Stimulated activated CD8-positive, alpha-beta memory T cell treated with anti-CD3 and anti-CD28 coated beads, Interleukin-7, amount 100 ng/mL, for 1 hour (primary cell): ENCODE measurements at places on chromosomes 2 and 18.

DNA sequence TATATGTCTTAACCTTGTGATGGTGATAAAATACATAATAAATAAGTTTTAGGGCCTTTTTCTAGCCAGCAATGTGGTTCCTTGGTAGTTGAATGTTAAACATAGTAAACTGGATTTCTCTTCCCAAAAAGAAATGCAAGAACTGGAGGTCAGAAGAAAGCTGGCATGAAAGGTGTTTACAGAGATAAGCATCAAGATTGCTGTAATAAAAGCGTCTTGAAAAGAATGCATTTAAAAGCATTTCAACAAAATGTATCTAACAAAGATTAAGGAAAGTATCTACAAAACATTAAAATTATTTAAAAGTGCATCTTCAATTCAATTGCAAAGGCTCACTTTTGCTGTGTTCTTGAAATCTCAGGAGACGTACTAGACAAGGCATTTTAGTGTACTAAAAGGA lies 419.0 kb downstream of the ERBB4 start:
- no peak for DNase-seq

- no peak for DNase-seq
Measured at GRCh38 chr2:10371441-10372196, 68.9 kb downstream of the HPCAL1 start.

GRCh38 chr18:25055076-25055475 lies 296.9 kb downstream of the ZNF521 start:
- no peak for DNase-seq

- no peak for DNase-seq
Measured at GRCh38 chr18:45958730-45959129, 8.4 kb downstream of the EPG5 start.

DNA sequence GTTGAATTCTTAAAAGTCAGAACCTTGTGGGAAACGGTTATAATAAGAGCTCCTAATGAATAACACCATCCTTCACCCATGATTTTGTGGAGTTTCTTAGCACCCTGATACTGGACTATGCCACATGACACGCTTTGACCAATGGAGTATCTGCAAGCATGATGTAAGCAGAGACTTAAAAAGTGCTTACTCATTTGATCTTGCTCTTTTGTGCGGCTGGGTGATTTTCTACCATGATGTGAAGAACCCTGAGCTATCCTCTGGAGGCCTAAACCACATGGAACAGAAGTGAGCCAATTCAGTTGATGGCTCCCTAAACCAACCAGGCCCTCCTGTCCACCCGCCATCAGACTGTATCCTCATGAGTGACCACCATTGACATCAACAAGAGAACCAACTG lies 70.9 kb downstream of the TCF4 start:
- no peak for DNase-seq

DNA sequence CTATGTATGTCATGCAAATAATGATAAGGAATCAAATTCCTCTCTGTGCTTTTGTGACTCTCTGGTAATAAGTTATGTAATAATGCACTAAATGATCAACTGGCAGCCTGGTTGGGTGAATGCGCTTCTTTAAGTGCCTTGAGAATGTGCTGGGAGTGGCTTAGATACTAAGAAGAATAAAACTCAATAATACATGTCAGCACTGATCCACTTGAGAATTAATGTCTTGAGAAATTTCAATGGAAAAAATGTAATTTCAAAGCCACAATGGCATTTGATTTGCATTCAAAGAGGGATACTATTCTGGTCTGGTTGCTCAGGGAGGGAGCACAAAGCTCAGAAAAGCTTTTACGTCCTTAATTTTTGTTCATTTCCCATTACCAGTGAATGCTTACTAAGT lies 137.7 kb upstream of the MMADHC start:
- DNase-seq, result no peak

DNA sequence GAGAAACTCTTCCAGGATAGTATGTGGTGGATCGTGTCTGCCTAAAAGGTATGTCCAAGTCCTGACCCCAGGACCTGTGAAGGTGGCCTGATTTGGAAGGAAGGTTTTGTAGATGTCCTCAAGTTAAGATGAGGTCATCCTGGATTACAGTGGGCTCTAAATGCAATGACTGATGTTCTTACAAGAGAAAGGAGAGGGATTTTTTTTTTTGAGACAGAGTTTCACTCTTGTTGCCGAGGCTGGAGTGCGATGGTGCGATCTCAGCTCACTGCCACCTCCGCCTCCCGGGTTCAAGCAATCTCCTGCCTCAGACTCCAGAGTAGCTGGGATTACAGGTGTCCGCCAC lies 19.9 kb downstream of the MBP start:
- DNase-seq, result no peak

- DNase-seq, result no peak
Measured at GRCh38 chr2:212628586-212628985, 90.0 kb upstream of the ERBB4 start.

DNA sequence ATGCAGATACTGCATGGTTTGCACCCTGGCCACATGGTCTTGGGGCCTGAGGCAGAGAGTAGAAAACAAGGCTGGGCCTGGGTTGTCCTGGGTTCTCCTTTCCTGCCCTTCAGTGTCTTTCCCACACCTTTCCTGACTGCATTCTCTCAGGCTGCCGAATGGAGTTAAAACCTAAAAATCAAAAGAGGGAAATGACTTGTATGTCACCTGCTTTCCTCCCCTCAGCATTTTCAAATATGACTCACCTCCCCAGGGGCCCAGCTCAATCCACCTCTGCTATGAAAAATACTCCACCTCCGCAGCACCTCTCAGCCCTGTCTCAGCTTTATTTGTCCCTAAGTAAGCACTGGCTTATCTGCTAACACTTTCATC lies 457.8 kb upstream of the MEX3C start:
- DNase-seq, result no peak

DNA sequence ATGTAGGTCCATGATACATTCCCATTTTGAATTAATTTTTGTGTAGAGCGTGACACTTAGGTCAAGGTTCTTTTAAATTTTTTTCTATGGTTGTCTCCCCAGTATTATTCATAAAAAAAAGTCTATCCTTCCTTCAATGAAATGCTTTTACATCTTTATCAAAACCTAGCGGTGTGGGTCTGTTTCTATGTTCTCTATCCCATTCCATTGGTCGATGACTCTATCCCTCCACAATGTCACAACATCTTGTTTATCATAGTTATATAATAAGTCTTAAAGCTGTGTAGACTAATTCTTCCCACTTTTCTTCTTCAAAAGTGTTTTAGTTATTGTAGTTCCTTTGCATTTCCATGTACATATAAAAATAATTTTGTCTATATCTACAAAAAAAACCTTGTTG lies 47.2 kb upstream of the GPR17 start:
- no peak for DNase-seq

DNA sequence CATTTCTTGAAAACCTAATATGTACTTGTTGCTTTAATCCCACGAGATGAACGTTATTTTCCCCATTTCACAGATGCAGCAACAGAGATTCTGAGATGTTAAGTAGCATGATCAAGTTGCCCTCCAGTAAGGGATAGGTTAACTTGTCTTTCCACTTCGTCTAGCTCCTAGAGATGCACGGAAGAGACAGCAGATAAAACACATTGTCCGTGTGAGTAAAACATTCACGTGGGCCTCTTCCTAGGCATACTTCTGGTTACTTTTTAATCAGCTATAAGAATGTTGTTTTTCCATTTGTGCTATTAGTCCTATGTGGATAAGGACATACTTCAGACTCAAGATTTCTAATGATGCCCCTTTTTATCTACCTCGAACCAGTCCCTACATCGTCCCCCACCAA lies 1.2 kb upstream of the ARHGAP28 start:
- DNase-seq, result no peak

DNA sequence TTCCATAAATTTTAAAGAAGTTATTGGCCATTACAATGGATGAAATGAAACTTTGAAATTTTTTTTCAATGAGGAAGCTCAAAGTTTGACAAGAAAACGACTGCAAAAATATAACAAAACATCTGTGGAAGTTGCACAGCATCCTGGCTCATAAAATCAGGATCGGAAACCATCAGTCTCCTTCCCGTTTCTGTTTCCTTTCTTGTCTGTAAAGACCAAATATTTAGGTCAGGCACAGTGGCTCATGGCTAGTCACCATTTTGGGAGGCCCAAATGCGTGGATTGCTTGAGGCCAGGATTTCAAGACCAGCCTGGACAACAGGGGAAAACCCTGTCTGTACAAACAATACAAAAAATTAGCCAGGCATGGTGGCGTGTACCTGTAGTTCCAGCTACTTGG lies 27.6 kb upstream of the SSB start:
- no peak for DNase-seq

- no peak for DNase-seq
Measured at GRCh38 chr2:1071650-1072049, 121.0 kb downstream of the SNTG2 start.

- no peak for DNase-seq
Measured at GRCh38 chr2:68417926-68418325, 49.2 kb downstream of the FBXO48 start.

GRCh38 chr18:28003451-28003850 lies 173.5 kb downstream of the CDH2 start:
- no peak for DNase-seq

- no peak for DNase-seq
Measured at GRCh38 chr2:156192468-156192867, 140.1 kb downstream of the NR4A2 start.

DNA sequence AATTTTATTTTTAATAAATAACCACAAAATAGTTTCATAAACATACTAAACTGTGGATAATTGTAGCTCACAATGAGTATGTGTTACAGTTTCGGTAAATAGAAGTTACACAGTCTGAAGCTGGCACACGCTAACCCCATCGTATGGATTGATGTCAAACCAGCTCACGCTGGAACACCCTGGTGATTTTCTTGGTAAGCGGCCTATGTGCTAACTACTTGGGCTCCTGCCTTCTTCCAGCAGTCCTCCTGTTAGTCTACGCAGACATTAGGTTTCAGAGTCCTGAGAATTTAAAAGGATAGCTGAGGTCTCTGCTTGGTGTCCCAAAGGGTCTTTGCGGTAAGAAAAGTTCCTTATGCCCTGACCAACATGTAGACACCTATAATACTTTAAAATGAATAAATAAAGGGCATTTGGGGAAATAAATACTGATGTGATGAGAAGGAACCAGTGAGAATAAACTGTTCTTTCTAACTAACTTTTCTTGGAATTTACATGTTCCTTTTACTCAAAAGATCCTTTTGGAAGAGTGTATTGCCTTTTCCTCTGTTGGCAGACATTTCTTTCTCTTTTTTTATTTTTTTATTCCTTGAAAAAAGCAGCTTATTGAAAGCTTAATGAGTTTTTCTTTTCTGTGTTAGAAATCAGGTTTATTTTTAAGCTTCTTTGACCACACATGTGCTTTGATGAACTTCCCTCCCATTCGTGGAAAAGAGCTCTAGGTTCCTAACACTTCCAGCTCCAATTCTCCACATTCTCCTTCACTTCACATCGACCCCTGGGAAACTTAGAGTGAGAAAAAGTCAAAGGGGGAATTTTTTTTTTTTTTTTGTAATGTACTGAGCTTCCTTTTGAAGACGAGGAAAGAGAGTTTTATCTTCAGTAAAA lies 322.2 kb downstream of the IRS1 start:
- no peak for DNase-seq

GRCh38 chr2:71923887-71924533 lies 223.7 kb downstream of the CYP26B1 start:
- DNase-seq, result no peak

DNA sequence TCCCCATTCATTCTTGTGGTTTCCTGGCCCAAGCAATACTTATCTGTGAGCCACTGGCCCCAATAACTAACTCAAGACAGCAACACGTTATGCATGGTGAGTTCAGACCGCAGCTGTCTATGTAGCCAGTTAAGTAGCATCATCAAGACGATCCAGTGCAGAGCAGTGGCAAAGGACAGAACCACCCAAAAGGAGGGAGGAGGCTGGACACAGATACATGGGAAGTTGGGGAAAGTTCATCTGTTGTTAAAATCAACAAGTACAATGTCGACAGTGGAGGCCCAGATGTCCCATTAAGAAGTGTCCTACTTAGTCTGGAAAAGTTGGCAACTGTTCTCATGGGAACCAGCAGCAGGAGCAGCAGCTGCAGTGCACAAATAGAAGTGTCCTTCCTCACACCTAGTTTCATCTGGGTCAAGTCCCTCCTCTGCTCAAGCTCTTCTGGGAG lies 106.9 kb upstream of the THOC1 start:
- no peak for DNase-seq

DNA sequence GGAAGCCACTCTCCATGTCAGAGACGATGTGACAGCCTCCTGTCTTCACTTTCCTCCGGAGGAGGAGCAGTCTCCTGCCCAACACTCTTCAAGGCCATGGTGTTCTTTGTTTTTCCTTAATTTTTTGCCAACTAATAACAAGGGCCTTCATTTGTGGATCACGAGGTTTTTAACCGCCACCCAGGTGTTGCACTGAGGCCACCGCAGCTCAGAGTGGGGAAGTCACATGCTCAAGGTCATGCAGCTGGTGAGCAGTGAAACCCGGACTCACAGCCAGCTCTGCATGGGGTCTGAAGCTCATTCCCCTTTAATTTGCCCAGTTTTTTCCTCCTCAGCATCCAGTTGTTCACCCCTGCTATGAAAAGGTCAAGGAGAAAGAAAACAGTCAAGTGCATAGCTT lies 19.6 kb downstream of the ENOSF1 start:
- DNase-seq, result no peak

DNA sequence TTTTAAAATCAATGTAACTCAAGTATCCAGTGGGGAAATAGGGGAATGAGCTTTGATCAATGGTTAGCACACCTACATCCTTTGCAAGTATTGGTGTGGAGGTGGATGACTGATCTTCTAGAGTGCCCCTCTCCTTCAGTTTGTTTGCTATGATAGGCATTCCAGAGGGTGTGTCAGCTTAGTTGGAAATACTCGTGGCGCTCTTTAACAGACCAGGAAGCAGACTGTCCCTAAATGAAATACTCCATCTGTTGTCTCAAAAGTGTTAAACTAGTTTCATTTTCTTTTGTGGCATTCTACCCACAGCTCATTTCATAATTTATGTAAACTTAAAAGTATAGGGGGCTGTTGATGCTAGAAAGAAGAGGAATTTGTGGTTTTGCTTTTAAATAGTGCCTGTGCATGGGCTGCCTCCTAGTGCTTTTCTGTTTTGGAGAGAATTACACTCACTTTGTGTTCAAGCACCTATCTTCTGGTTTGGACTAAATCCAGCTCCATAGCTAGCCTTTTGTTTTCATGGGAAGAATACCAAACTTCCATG lies 66.2 kb downstream of the STAT1 start:
- no peak for DNase-seq

GRCh38 chr2:196558497-196558896 lies 81.0 kb upstream of the CCDC150 start:
- no peak for DNase-seq

DNA sequence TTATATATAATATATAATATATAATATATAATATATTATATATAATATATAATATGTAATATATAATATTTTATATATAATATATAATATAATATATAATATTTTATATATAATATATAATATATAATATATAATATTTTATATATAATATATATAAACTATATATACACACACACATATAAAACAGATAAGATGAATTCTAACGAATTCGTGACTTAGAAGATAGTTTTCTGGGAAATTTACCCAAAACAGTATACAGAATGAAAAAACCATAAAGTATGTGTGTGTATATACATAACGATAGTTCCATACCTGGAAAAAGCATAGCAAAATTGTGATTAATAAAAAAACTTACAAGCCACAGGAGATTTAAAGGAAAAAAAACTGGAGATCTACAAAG lies 80.6 kb downstream of the THADA start:
- DNase-seq, result no peak

- no peak for DNase-seq
Measured at GRCh38 chr2:237299906-237300305, 114.1 kb downstream of the COL6A3 start.
